CD4-positive, alpha-beta T cell treated with Interleukin-10 for 1 hour (primary cell): ENCODE measurements at places on chromosomes 5 and 9.

DNA sequence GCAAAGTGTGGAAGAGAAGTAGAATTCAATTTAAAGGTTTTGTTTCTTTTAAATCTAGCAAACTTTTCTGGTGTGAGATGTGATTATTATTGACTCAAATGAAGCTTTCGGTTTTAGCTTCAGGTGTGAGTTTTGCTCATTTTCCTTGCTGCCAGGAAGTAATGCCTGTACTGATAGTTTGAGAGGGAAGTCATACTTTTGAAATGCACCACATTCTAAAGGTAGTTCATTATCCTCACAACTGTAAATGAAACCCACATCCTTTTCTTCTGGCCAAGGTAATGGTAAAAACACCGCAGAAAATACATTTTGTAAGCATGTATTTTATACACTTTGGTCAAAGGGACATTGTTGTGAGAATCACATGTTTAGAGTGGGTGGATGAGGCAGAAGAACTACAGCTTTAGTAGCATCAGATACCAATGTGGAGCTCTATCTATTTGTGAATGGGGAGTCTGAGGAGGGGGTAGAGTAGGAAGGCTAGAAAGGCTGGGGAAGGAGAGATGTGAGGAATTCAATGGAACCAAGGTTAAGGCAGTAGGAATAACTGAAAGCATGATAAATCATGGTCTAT lies 167.0 kb upstream of the CDKN2B start:
- peak; percentile 2 for DNase-seq

DNA sequence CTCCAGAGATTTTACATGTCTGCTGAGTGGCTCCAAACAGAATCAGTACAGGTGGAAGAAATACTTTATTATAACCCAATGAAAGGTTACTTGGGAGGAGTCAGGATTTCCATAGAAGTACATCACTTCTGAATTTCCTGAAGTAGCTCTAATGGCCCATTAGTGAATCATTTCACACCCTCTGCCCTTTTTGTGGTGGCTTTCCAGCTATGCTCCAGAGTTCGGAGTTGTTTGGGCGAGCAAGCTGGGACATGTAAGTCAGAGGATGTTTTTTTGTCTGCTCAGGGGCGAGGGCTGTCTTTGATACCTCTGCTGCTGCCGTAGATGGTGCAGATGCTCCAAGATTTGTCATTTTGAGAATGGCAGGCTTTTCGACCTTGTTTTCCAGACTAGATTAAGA lies 226.1 kb downstream of the GOLPH3 start:
- no peak for DNase-seq

GRCh38 chr9:137075275-137075775 lies 2.0 kb upstream of the UAP1L1 start:
- DNase-seq = no peak

- no peak for DNase-seq
Measured at GRCh38 chr9:90288275-90288639, 354.4 kb downstream of the DIRAS2 start.

- no peak for DNase-seq
Measured at GRCh38 chr5:124888050-124888506, 141.6 kb upstream of the ZNF608 start.

GRCh38 chr5:96483878-96484277 lies 50.8 kb upstream of the PCSK1 start:
- DNase-seq = peak; percentile 7

GRCh38 chr5:58156361-58156760 lies 303.5 kb downstream of the PLK2 start:
- DNase-seq = no peak

GRCh38 chr5:120502531-120502930 lies 38.4 kb downstream of the PRR16 start:
- no peak for DNase-seq

- DNase-seq = no peak
Measured at GRCh38 chr5:160271396-160271795, 41.0 kb downstream of the CCNJL start.
